Suppressor macrophage treated with lipopolysaccharide for 1 hour (primary cell): ENCODE measurements at places on chromosomes 1 and 21.

GRCh38 chr1:56482486-56482885 is 96.9 kb downstream of the PLPP3 start:
- DNase-seq: no peak

DNA sequence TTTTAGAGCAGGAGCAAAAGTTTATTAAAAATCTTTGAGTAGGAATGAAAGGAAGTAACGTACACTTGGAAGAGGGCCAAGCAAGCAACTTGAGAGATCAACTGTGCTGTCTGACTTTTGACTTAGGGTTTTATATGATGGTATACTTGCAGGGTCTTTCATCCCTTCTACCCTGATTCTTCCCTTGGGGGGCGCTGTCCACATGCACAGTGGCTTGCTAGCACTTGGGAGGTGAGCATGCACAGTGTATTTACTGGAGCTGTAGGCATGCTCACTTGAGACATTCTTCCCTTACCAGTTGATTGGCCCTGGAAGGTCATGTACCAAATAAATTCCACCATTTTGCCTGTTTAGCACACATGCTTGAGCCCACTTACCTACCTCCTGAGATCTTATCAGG is 1001.3 kb upstream of the ADGRL2 start:
- DNase-seq: no peak

- DNase-seq: no peak
Observed at GRCh38 chr1:245869847-245870246, 637.2 kb downstream of the SMYD3 start.

DNA sequence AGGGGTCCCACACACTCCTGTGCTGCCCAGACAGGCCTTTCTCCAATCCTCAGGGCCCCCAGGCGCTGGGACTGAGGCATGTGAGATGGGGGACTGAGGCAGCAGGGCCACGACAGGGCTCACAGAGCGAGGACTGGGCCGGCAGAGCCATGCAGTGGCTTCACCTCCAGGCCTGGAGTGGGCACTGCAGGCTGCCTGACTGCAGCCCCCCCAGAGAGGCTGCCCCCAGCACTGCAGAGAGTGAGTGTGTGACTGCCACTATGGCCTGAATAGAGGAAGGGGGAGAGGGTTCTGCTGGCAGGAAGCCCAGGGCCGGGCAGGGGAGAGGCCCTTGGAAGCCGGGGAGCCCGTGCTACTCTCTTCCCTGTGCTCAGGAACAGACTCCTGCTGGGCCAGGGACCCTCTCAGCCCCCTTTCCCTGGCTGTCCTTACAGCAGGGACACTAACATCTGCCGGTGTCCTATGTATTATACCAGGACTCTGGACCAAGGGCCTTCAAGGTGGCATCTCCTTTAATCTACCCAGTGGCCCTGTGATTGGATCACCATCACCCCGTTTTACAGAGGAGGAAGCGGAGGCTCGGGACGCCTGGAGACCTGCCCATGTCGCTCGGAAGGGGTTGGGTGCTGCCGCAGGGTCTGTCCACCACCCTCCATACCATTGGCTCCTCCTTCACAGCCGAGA is 20.2 kb upstream of the PLEKHG5 start:
- no peak for DNase-seq

GRCh38 chr1:67463298-67463955 is 33.2 kb upstream of the SERBP1 start:
- DNase-seq: no peak

DNA sequence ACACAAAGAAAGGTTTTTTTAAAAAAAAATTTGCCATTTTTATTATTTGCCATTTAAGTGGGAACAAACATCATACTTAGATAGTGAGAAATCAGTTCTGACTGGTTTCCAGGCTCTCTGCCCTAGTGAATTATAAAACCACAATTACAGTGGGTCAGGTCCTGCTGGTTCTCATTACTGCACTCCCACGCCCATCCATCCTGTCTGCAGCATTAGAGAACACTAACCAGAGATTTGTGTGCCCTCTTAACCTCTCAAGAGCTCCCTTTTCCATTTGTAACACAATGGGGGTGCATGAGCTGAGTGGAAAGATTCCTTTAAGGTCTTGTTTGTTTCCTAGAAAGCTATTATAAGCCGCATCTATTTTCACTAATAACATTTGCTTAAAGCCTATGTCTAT is 489.3 kb downstream of the AMY1C start:
- DNase-seq: no peak

DNA sequence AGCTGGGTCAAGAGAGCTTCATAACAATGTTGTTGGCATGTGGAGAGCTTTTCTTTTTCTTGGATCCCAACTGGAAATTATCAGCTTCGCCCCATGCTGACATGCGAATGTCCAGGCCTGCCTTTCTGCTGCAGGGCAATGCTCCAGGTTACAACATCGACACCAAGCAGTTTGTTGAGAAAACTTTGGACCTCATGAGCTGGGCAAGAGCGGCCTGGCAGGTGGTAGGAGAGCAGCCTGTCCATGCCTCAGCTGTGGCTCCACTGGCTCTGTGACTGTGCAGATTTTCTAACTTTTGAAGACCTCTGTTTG is 41.4 kb downstream of the MTARC1 start:
- DNase-seq: no peak

GRCh38 chr21:28754127-28754611 is 238.5 kb downstream of the LTN1 start:
- no peak for DNase-seq

DNA sequence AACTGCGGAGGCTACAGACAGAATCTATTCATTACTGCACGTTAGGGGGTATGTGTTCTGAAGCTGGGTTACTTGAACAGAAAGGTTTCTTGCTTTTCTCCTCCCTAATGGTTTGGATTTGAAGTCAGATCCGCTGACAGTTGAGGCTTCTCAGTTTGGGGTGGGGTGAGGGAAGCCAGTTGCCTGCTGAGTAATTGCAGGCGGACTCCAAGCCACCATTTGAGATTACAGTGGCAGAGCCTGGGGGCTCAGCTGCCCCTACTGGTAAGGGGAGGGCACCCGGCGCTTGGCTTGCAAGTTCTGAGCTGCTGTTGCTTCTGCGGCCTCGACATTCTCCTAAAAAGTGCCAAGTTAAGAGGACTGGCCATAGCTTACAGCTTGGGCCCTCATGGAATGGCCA is 2.0 kb downstream of the GRHL3 start:
- DNase-seq: no peak

DNA sequence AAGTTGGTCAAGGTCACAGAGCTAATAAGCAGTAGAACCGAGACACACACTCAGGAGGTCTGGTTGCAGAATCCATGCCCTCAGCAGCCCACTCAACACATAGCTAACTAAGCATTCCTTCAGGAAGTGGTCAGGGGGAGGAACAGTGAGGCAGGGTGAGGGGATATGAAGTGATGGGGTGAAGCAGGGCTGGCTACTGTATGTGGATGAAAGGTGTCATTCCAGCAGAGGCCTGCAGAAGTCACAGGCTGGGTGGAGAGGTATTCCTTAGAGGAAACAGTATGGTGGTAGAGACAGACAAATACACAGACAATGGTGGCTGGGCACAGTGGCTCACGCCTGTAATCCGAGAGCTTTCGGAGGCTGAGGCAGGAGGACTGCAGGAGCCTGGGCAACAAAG is 14.1 kb downstream of the TMCO4 start:
- DNase-seq: no peak

DNA sequence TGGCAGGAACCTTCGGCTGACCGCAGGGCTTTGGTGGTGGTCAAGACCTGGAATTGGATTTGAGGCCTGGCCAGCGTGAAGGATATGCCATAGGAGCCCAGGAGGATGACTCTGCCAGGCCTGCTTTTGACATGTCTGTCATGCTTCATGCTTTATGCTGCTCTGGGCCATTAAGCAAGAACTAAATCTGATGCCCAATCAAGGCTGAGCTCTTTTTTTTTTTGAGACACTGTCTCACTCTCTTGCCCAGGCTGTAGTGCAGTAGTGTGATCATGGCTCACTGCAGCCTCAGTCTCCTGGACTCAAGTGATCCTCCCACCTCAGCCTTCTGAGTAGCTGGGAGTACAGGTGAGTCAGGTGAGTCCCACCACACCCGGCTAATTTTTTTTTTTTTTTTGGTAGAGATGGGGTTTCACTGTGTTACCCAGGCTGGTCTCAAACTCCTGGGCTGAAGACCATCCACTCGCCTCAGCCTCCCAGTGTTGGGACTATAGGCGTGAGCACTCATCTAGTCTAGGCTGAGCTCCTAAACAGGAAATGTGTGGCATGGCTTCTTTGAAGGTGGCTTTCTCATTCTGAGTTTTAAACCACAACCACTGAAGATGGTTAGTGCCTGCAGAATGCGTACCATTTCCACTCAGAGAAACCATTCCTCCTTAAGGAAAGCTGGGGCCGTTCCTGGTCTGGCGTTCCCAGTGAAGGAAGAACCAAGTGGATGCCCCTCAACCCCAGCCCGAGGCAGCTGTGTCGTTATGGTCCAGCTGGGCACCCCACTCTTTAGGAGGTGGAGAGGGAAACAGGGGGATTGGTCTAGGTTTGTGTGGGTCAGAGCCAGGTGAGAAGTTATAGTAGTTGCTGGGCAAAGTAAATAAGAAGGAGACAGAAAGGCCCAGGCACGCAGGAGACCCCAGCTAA is 34.2 kb upstream of the ATP5PO start:
- no peak for DNase-seq

DNA sequence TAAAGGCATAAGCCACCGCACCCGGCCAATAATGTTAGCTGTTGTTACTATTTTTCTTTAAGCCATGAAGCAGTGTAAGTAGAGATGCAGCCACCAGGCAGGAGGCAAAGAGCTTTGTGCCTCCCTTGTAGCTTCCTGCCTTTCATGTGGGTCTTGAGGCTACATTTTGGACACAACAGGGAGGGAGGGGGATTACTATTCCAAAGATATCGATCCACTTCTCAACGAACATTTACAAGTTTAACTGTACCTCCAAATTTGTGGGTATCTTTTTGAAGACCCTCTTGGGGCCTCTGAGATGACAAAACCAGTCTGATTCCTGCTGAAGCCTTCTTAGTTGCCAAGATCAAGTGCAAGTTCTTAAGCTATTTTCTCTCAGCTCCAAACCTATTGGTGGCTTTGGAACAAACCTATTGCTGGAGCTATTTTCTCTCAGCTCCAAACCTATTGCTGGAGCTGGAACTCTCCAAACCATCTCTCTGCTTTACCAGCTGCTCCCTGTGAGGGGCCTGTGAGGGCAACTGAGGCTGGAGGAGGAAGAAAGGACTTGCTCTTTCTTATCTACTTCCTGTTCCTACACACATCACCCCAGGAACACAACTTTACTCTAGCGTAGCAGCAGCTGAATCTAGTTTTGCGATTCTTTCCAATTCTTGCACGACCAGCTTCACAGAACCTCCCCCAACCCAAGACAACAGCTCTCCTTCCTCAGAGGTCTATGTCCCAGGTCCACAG is 16.1 kb upstream of the RCAN3 start:
- DNase-seq: no peak

DNA sequence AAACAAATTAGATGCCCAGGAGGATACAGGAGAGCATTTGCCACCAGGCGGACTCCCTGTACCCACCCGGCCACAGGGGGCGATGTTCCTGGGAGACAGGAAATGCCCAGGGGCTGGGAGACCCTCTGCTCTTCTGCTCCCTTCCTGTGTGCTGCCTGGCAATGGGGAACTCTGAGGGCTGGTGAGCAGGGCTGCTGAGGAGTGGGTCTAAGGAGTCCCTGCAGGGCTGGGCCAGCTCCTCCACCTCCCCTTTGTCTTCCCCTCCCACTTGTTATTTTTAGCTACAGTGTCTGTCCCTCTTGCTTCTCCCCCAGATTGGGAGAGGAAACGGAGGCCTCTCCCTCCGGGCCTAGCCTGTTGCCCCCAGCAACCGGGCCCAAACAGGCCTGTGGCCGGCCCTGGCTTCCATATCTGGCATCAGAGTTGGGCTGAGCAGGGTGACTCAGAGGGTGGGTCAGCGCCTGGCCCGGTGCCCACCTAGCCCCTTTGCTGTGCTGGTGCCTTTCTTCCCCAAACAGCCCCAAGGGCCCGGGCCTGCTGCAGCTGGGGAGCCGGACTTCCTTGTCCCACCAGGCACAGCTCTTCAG is 11.6 kb downstream of the LMNA start:
- DNase-seq: peak; percentile 89

DNA sequence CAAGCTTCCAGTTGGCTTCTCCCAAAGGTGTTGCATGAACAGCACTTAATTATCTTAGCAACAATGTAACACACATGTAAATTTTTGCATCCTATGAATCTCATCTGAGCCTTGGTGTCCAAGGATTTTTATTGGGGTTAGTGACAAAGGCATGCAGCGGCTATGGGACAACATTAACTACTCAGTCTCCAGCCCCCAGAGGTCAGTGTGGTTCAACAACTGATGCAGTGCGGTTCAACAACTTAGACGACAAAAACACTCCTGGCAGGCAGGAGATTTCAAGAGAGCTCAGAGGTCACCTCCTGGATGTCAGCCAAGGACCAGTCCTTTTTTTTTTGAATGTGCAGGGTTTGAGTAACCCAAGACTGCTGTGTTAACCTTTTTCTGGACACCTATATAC is 77.5 kb upstream of the HMCN1 start:
- no peak for DNase-seq
